ENCODE measurements at places on chromosomes 5 and 9.

DNA sequence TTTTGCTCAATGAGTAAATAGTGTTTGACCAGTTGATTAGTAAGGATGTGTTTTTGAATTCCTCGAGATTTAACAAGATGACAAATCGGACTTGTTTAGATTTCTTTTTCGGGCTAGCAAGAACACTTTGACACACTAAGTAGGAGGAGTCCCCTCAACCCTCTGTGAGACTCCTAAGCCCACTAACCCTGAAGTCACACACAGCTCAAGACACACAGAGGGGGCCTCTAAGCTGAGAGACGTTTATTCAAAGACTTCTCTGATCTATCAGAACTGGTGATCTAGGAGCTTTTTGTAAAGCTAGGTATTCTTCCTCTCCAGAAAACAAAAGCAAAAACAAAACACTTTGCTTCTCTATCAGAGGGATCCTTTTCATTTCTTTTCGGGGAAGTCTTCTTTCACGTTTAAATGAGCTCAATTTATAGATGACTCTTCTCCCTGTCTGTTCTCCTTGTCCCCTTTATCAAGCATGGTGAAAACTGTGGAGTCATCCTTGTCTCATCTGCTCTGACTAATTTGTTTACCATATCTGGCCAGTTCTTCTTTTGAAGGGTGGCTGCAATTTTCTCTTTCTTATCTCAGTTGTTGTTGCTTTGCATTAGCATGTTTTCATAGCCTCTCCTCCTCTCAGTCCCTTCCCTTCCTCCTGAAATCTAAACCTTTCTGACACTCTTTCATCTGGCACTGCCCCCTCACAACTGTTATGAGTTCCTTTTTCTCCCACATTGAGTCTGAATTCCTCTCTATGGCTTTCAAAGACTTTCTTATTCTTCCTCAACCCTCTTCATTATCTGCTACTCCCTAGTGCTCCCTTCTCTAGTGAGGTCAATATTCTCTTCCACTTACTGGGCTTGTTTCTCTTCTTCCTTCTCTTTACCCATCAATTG is 68.5 kb upstream of the RAI14 start:
- no peaks in the 10 kb centered on the region for H3K4me1 ChIP-seq
- no peak for DNase-seq
- peaks cover 11% of the 10 kb centered on the region for H3K27me3 ChIP-seq

DNA sequence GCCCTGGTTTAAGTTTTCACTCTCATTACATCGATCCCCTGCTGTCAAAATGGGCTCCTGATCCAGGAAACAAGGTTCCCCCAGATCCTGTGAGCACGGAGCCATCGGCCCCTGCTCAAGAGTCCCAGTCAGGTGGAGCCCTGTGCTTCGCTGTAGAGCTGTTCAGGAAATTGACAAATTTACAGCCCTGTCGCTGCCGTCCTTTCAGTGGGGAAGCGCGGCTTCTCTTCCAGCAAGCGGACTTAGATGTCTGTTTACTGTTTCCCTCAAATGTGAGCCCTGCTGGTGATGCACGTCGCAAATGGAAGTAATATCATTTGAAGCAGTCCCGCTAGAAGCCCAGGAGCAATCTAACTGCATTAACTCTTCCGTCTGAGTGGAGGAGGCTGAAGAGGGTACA is 760.9 kb upstream of the WWC1 start:
- no peak overlapping the region for H3K27ac ChIP-seq
- no peaks in the 10 kb centered on the region for H3K27me3 ChIP-seq
- H3K36me3 ChIP-seq: no peaks in the 10 kb centered on the region
- no peak for DNase-seq
- H3K4me3 ChIP-seq: no peak overlapping the region

- no peaks in the 10 kb centered on the region for H3K4me1 ChIP-seq
- H3K27ac ChIP-seq: no peak overlapping the region
- no peak overlapping the region for H3K4me3 ChIP-seq
- H3K36me3 ChIP-seq: no peaks in the 10 kb centered on the region
- DNase-seq: no peak
These were observed 102.0 kb upstream of the PRLR start for GRCh38 chr5:35331956-35332950.

DNA sequence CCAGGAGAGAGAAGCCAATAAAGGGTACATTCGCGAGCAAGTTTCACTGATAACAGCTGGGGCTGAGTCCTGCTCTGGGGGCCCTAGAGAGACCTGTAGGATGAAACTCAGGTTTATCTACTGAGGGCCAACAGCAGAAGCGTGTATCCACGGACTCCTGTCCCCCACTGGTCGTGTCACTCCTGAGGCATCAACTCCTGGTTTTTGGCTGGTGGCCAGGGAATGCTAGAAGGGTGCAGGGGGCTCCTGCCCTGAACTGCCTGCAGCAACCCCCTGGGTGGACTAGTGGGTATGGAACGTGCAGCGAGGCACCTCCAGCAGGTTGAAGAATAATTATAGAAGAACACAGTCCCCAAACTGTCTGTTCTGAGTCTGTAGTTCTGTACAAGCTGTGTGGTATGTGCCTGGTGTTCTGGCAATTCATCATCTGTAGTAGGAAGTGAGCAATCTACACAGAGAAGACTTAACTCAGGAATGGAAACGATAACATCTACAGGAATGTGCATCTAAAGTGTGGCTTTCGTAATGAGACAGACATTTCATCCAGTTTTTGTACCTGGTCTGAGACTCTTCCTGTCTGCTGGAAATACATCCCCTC is 64.5 kb upstream of the GNA14 start:
- H3K27me3 ChIP-seq: no peaks in the 10 kb centered on the region
- DNase-seq: no peak
- peaks cover 17% of the 10 kb centered on the region for H3K36me3 ChIP-seq

GRCh38 chr5:171707442-171707792 is 78.2 kb upstream of the SMIM23 start:
- H3K27ac ChIP-seq: no peak overlapping the region
- no peaks in the 10 kb centered on the region for H3K4me1 ChIP-seq
- no peak overlapping the region for H3K4me3 ChIP-seq
- H3K27me3 ChIP-seq: peaks cover 4% of the 10 kb centered on the region

- H3K36me3 ChIP-seq: no peaks in the 10 kb centered on the region
- H3K27me3 ChIP-seq: no peaks in the 10 kb centered on the region
- H3K4me3 ChIP-seq: peak overlapping the region; percentile 78
- no peak for DNase-seq
These were observed 14.1 kb upstream of the TNFAIP8 start for GRCh38 chr5:119341452-119342349.

- no peak for DNase-seq
- no peak overlapping the region for H3K27ac ChIP-seq
- no peak overlapping the region for H3K4me3 ChIP-seq
- H3K36me3 ChIP-seq: peaks cover 40% of the 10 kb centered on the region
- H3K4me1 ChIP-seq: no peaks in the 10 kb centered on the region
These were observed 194.1 kb downstream of the CCDC171 start for GRCh38 chr9:15746905-15747304.

- H3K27me3 ChIP-seq: no peaks in the 10 kb centered on the region
- no peaks in the 10 kb centered on the region for H3K36me3 ChIP-seq
- DNase-seq: peak; percentile 55
- H3K27ac ChIP-seq: peak overlapping the region; percentile 72
- H3K4me1 ChIP-seq: peaks cover 7% of the 10 kb centered on the region
- H3K4me3 ChIP-seq: no peak overlapping the region
These were observed 21.1 kb downstream of the VCP start for GRCh38 chr9:35051069-35051967.

GRCh38 chr9:37715260-37715659 is 38.3 kb upstream of the TRMT10B start:
- H3K36me3 ChIP-seq: no peaks in the 10 kb centered on the region
- H3K4me3 ChIP-seq: no peak overlapping the region

DNA sequence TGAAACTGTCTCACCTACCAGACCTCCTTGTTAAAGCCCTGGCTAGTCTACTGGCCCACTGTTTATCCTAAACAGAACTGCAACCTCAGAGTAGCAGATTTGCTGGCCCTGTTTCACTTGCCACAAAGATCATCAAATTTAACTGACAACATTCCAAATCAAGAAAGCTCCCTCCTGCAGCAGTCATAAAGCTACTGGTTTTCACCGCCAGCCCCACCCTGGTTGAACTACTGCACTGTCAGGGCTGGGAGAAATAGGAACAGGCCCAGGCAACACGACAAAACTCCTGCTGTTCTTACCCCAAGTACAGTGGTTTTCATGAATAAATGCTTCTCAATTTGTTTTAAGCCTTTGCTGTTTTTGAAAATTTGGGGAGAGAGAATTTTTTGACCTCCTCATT is 63.0 kb downstream of the NR6A1 start:
- H3K4me1 ChIP-seq: no peaks in the 10 kb centered on the region
- H3K27me3 ChIP-seq: peaks cover 16% of the 10 kb centered on the region
- no peak overlapping the region for H3K27ac ChIP-seq

GRCh38 chr5:169789417-169789940 is 152.4 kb downstream of the DOCK2 start:
- H3K4me1 ChIP-seq: no peaks in the 10 kb centered on the region
- H3K27ac ChIP-seq: no peak overlapping the region
- H3K36me3 ChIP-seq: peaks cover 46% of the 10 kb centered on the region
- DNase-seq: no peak

DNA sequence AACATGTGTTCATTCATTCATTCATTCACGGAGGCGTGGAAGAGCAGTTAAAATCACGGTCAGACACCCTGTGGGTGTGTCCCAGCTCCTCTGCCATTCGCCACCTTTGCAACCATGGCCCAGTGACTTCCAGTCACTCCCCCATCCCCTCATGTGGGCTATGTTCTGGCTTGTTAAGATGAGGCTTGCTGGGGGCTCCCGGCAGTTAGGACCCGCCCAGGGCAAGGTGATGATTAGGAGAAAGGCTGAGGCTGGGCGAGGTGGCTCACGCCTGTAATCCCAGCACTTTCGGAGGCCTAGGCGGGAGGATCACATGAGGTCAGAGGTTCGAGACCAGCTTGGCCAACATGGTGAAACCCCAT is 24.9 kb upstream of the PTGES start:
- DNase-seq: no peak
- peak overlapping the region; percentile 46 for H3K4me3 ChIP-seq
- peak overlapping the region; percentile 82 for H3K27ac ChIP-seq
- H3K27me3 ChIP-seq: no peaks in the 10 kb centered on the region

DNA sequence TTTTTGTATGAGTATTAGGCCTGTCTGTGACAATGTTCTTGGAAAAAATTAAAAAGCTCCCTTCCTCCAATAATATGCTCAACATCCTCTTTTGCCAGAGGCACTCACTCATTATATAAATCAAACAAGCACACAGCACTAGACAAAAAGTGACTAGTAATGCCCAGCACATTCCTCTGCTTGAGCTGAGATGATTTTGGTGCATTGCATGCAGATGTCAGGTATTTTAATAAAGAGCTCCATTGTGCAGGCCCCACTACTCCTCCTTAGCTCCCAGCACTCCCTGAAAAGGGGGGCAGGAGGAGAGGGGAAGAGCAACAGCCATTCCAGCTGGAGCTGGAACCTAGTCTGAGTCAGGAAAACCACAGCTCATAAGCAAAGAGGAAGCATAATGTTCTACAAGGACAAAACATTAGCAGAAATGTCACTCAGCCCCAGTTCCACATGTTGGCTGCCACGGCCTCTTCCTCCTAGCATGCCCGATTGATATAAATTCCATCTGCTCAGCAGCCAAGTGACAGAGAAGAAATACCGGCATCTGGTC is 348.5 kb downstream of the BNC2 start:
- no peak overlapping the region for H3K4me3 ChIP-seq
- H3K27me3 ChIP-seq: peaks cover 6% of the 10 kb centered on the region
- no peaks in the 10 kb centered on the region for H3K36me3 ChIP-seq
- no peak for DNase-seq

GRCh38 chr5:88393716-88394535 is 125.3 kb upstream of the TMEM161B start:
- no peaks in the 10 kb centered on the region for H3K36me3 ChIP-seq
- H3K4me3 ChIP-seq: no peak overlapping the region
- H3K27me3 ChIP-seq: peaks cover 24% of the 10 kb centered on the region

GRCh38 chr5:15103864-15104263 is 232.3 kb upstream of the ANKH start:
- no peak overlapping the region for H3K4me3 ChIP-seq
- no peak overlapping the region for H3K27ac ChIP-seq
- H3K27me3 ChIP-seq: no peaks in the 10 kb centered on the region
- H3K4me1 ChIP-seq: no peaks in the 10 kb centered on the region
- DNase-seq: no peak

GRCh38 chr5:79173626-79174025 is 62.0 kb downstream of the BHMT start:
- H3K27me3 ChIP-seq: no peaks in the 10 kb centered on the region
- no peak overlapping the region for H3K27ac ChIP-seq
- no peak overlapping the region for H3K4me3 ChIP-seq
- no peak for DNase-seq
- H3K4me1 ChIP-seq: no peaks in the 10 kb centered on the region

- no peak overlapping the region for H3K27ac ChIP-seq
- H3K4me1 ChIP-seq: peaks cover 5% of the 10 kb centered on the region
- peak; percentile 74 for DNase-seq
- H3K36me3 ChIP-seq: no peaks in the 10 kb centered on the region
- H3K4me3 ChIP-seq: peak overlapping the region; percentile 87
These were observed 7.9 kb downstream of the CCL21 start for GRCh38 chr9:34701769-34702736.

GRCh38 chr5:79774171-79774854 is 84.7 kb downstream of the CMYA5 start:
- peaks cover 2% of the 10 kb centered on the region for H3K36me3 ChIP-seq
- no peaks in the 10 kb centered on the region for H3K27me3 ChIP-seq
- DNase-seq: no peak

DNA sequence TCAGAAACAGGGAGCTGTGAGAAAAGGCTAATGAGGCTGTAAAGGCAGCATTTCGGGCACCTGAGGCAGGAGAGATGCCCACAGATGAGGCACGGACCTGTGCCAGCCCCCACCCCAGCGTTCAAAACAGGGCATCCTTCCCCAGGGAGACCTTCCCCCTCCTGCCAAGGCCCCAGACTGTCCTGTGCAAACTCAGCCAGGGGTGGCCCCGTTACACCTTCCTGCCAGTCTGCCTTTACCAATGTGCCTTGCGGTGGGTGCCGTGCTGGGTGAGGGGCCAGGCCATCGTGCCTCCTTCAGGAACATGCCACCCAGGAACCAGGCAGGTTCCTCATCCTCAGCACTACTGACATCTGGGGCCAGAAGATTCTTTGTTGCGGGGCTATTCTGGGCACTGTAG is 53.9 kb downstream of the AK8 start:
- no peak for DNase-seq
- H3K4me3 ChIP-seq: no peak overlapping the region
- H3K36me3 ChIP-seq: no peaks in the 10 kb centered on the region
- H3K27ac ChIP-seq: no peak overlapping the region
- no peaks in the 10 kb centered on the region for H3K4me1 ChIP-seq
- H3K27me3 ChIP-seq: peaks cover 12% of the 10 kb centered on the region

GRCh38 chr5:131274326-131275063 is 10.6 kb downstream of the CDC42SE2 start:
- no peaks in the 10 kb centered on the region for H3K27me3 ChIP-seq
- peak overlapping the region; percentile 84 for H3K4me3 ChIP-seq
- DNase-seq: no peak
- peaks cover 73% of the 10 kb centered on the region for H3K4me1 ChIP-seq
- peak overlapping the region; percentile 91 for H3K27ac ChIP-seq

Data from naive thymus-derived CD8-positive, alpha-beta T cell (primary cell).